ENCODE measurements at places on chromosomes 7 and 10.
A peak's percentile ranks its signal among the peaks of the same experiment; 100 is the strongest.

DNA sequence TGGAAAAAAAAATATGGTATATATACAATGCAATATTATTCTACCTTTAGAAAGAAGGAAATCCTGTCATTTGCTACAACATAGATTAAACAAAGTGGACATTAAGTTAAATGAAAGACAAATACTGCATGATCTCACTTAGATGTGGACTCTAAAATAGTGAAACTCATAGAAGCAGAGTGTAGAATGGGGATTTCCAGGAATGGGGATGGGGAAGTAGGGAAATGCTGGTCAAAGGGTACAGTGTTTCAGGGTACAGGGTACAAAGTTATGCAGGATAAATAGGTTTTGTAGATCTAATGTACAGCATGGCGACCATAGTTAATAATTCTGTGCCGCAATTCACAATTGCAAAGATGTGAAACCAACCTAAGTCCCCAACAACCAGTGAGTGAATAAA lies 385.5 kb downstream of the SFMBT2 start:
- no peak for DNase-seq

DNA sequence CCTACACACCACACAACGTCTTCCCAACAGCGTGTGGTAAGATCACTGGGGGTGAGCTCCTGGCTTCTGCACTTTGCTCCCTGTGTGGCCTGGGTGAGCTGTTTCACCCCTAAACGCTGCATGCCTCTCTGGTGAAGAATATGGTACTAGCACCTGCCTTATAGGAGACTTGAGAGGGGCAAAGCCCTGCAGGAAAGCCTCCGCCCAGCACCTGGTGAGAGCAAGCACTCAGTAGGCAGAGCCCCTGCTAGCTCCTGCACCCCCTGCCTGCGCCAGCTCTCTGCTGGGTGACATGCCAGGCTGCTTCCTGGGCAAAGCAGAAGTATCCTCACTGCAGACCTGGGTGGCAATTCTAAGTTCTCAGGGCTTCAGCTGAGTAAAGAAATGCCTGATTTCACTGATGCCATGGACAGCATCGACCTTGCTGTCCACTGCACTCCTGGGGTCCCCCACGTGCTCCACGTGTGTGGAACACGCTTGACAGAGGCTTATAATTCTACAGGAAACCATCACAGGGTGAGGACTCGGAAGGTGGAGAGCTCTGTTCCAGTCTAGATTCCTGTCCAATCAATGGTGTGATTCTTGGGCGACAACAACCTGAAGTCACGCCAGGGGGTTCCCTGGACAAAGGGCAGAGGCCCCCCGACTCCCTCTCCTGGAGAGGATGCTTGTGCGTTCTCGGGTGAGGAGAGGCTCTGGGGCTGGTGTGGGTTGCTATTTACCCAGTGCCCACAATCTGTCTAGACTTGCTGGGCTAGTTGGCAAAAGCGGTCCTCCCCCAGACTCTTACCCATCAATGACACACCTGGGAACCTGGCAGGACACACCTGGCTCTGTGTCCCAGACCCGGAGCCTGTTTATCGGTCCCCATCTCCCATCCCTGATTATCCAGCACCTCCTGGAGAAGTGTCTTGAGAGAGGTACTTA lies 5.0 kb upstream of the CALML5 start:
- no peak for DNase-seq

- DNase-seq, result no peak
These were observed 31.9 kb upstream of the PWWP2B start for GRCh38 chr10:132365102-132365501.

DNA sequence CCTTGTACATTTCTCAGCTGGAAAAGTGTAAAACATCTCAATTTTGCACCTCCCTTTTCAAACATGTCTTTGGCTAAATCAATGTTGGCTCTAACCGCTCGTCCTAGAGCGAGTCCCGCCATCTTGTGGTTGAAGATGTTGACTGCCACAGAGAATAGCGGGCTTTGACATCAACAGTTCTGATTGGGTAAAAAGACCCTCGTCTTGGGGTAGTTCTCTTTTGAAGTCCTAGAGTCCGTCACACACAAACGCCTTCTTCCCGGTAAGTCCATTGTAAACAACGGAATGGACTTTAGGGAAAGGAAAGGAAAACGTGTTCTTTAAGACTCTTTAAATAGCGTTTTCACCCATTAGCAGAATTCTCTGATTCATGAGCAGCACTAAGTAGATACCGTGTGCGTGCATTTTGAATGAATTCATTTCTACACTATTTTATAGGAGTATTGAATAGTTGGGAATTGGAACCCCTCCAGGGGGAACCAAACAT lies 452 bp upstream of the RPP30 start:
- DNase-seq, result peak; percentile 14

DNA sequence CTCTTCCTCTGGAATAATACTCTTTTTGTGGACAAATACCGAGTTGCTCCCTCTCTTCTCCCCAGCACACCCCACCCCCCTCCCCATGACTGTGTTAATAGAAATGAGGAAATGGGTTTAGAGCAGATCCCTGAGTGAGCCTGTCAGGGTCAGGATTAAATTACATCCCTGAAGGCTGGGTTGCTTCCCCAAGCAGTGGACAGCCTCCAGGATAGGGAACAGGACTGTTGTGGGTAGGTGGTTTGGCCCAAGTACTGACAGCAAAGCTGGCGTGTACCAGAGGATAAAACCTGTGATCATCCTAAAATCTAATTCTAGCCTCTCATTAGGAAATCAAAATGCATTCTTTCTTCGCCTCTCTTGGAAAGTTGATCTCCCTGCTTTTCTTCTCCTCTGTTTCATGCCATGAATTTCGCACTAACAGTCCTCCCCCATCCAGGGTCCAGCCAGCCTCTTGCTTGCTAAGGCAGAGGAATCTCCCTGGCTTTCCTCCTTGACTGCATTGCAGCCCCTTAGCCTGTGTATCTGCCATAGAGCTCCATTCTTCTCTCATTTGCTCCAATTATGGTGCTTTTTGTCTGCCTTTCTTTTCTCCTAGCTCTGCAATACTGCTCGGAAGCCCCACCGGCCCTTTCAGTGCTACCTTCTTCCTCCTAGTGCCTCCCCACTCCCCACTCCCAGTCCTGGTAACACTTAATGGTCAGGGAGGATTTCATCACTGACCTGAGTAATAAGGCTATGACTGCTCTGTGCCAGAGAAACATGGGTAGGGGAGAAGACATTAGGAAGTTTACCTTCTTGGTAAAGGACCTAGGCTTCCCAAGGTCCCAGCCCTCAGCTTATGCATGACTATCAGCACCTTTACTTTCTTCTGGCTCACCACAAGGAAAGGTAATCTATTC lies 8.4 kb downstream of the LRRC4 start:
- no peak for DNase-seq

- DNase-seq, result no peak
These were observed 808 bp downstream of the C10orf71 start for GRCh38 chr10:49299816-49300139.

DNA sequence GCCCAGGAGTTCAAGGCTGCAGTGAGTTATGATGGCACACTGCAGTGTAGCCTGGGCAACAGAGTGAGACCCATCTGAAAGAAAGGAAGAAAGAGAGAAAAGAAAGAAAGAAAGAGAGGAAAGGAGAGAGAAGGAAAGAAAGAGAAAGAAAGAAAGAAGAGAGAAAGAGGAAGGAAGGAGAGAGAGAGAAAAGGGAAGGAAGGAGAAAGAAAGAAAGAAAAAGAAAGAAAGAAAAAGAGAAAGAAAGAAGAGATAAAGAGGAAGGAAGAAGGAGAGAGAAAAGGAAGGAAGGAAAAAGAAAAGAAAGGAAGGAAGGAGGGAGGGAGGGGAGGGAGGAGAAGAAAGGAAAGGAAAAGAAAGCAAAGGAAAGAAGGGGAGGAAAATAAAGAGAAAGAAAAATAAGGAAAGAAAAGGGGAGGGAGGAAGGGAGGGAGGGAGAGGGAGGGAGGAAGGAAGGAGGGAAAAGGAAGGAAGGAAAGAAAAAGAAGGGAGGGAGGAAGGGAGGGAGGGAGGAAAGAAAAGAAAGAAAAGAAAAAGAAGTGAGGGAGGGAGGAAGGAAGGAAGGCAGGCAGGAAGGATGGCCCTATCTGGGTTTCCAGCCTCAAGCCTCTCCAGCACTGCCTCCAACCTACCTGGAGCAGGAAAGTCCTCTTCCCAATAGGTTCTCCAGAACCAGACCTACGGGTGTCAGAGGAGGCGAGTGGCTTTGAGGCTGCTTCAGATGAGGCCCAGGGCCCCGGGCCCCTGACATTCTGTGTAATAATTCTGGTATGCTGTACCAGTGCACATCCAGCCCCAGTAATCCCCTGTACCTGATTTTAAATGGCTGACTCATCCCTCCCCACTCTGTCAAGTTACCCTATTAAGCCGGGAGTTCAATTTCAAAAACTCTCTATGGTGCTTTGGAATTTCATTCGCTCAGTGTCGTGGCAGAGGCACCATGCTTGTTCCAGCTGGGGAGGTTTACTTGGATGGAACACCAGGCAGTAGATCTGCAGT lies 6.8 kb upstream of the PARD3 start:
- DNase-seq, result no peak

DNA sequence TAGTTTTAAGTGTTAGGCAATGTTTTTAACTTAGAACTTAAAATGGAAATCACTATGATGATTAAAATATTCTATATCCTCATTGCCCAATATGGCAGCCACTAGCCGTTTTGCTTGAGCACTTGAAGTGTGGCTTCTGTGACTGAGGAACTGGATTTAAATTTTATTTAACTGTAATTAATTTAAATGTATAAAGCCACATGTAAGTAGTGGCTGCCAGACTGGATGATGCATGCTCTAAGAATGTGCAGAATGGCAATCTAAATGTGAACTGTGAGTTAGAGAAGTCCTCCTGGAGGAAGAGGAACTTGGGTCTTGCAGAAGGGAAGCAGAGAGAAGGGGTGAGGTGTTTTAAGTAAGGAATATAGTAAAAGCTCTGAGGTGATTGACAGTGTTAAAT lies 451.4 kb downstream of the SUGCT start:
- DNase-seq, result no peak

DNA sequence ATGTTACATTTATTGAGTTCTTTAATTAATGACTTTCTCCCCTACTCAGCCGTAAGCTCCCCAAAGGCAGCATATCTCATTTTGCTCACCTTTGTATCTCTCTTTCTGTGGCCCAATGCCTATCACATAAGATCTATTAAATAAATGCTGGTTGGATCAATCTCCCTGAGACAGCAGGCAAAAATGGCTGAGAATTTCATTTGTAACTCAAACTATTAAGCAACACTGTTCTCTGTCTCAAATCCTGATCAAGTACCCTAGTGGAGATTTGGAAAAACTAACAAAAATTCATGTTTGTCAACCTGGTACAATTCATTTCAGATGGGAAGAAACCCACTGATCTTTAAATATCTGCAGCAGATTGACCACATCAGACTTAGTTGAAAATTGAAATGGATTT lies 127.4 kb downstream of the ZFAND4 start:
- no peak for DNase-seq

DNA sequence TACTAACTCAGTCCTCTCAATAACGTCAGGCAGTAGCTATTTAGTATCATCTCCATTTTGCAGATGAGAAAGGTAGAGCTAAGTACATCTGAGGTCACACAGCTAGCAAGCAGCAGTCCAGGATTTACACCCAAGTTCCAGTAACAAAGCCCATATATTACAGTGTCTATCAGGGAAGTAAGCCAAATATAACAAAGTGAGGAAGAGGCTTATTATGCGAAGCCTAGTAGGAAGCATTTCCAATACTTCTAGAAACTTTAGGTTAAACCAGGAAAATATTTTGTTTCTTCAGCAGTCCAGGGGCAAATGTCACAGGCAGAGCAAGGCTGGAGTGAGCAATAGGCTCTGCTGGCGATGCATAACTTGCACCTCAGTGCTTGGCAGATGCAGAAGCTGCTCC lies 53.9 kb downstream of the NOC3L start:
- DNase-seq, result no peak

DNA sequence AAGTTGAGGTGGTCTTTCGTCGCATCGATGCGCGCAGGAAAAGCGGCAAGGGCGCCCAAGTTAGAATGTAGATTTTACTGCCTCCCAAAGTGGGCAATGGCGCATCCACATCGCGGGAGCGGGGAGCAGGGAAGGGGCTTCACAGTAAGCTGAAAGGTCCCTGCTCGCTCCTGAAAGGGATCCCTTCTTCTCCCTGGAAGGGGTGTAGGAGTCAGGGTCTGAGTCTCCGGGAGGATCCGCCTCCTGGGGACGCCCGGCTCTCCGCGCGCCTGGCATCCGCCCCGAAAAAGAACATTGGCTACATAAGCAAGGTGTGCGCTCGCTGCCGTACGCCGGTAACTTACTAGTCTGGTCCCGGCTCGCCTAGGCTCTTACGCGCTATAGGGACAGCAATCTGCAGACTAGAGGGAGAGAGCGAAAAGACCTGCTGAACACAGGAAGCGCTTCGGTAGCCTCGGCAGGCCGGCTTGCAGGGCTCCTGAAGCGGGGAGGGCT lies 804 bp downstream of the UNC5B start:
- no peak for DNase-seq

GRCh38 chr7:152881893-152882292 lies 122.3 kb downstream of the ACTR3B start:
- no peak for DNase-seq

GRCh38 chr10:86079088-86079487 lies 287.5 kb downstream of the GRID1 start:
- DNase-seq, result no peak

- no peak for DNase-seq
These were observed 62.7 kb upstream of the RNF32 start for GRCh38 chr7:156577645-156578577.

GRCh38 chr10:96279191-96279641 lies 7.8 kb upstream of the BLNK start:
- DNase-seq, result no peak

GRCh38 chr10:38032886-38033285 lies 22.4 kb downstream of the ZNF33A start:
- no peak for DNase-seq

DNA sequence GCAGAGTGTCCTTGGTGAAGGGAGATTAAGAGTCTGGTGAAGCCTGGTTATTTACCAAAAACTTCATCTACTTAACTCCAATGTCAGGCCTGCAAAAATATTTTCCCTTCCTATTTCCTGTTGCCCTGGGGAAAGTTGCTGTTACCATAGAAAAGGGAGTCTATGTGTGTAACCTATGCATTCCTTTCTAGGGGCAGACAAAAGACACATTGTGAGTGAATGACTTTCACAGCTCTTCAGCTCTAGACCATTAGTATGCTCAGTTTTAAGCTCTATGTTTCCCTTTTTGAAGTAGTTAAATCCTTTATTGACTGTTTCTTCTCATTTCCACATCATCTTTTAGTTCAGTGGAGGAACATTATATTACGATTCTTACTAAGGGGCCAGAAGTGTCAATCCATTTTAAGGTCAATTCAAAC lies 45.6 kb upstream of the SGCE start:
- DNase-seq, result no peak

DNA sequence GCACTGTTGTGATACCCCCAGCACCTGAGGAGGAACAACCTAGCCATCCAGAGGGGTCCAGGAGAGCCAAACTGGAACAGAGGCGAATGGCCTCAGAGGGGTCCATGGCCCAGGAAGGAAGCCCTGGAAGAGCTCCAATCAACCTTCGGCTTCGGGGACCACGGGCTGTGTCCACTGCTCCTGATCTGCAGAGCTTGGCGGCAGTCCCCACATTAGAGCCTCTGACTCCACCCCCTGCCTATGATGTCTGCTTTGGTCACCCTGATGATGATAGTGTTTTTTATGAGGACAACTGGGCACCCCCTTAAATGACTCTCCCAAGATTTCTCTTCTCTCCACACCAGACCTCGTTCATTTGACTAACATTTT lies 1.6 kb upstream of the CASP2 start:
- DNase-seq, result no peak

- DNase-seq, result no peak
These were observed 59.8 kb downstream of the GRID1 start for GRCh38 chr10:86306628-86307278.

All from stimulated activated CD4-positive, alpha-beta T cell treated with anti-CD3 and anti-CD28 coated beads, Interleukin-4, amount 100 ng/mL, for 48 hours (primary cell).